ENCODE measurements at places on chromosomes 12 and 14.

GRCh38 chr12:97943359-97943758 is 480.8 kb downstream of the RMST start:
- DNase-seq = no peak
- no peaks in the 10 kb centered on the region for H3K27me3 ChIP-seq
- H3K36me3 ChIP-seq = peaks cover 19% of the 10 kb centered on the region
- H3K4me3 ChIP-seq = no peak overlapping the region
- H3K27ac ChIP-seq = no peak overlapping the region

DNA sequence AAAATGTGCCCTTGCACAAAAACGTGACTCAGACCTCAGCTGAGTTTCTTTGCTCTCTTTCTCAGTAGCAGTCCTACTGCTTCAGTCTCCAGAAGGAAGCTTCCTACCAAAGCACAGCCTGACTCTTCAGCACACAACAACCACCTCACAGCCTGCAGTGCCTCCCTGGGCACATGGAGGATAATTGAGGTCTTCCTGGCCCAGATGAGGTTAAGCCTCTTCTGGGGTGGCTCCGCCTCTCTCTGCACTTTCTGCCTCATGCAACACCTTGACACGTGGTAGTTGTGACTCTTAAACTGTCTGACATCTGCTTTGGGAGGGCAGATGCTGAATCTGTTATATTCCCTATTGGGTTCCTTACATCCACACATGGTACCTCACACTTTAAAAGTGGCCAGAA is 33.8 kb downstream of the GIT2 start:
- H3K27ac ChIP-seq = peak overlapping the region; percentile 57
- no peak for DNase-seq
- no peak overlapping the region for H3K4me3 ChIP-seq
- H3K4me1 ChIP-seq = no peaks in the 10 kb centered on the region
- peaks cover 27% of the 10 kb centered on the region for H3K36me3 ChIP-seq

DNA sequence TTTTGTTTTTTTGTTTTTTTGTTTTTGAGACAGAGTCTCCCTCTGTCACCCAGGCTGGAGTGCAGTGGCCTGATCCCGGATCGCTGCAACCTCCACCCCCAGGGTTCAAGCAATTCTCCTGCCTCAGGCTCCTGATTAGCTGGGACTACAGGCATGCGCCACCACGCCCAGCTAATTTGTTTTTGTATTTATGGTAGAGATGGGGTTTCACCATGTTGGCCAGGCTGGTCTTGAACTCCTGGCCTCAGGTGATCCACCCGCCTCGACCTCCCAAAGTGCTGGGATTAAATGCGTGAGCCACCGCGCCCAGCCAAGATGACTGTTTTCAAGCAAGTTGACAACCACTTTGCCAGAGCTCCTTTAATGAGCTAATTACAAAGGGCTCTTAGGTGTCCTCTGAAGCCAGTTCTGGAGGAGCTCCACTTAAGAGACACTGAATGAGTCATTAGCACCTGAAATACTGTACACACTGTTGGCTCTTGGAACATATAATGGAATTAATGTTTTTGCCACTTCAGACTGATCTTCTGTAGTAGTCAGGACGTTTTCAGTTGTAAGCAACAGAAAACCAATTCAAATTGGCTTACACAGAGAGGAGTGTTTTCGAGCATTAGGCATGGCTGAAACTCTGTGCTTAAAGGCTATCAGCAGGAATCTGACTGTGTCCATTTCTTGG is 55.4 kb upstream of the MED13L start:
- DNase-seq = no peak
- H3K36me3 ChIP-seq = no peaks in the 10 kb centered on the region
- H3K27ac ChIP-seq = no peak overlapping the region
- peaks cover 18% of the 10 kb centered on the region for H3K4me1 ChIP-seq
- no peak overlapping the region for H3K4me3 ChIP-seq

- no peak overlapping the region for H3K4me3 ChIP-seq
- DNase-seq = no peak
- H3K27ac ChIP-seq = no peak overlapping the region
- peaks cover 15% of the 10 kb centered on the region for H3K4me1 ChIP-seq
- peaks cover 11% of the 10 kb centered on the region for H3K27me3 ChIP-seq
These were observed 89.0 kb downstream of the SCARB1 start for GRCh38 chr12:124774462-124775167.

GRCh38 chr12:127381043-127381668 is 885.8 kb upstream of the TMEM132C start:
- no peaks in the 10 kb centered on the region for H3K4me1 ChIP-seq
- DNase-seq = peak; percentile 64
- no peak overlapping the region for H3K27ac ChIP-seq
- H3K27me3 ChIP-seq = peaks cover 3% of the 10 kb centered on the region

- no peaks in the 10 kb centered on the region for H3K4me1 ChIP-seq
- H3K4me3 ChIP-seq = no peak overlapping the region
- no peaks in the 10 kb centered on the region for H3K36me3 ChIP-seq
These were observed 450.3 kb downstream of the RMST start for GRCh38 chr12:97912943-97913342.

DNA sequence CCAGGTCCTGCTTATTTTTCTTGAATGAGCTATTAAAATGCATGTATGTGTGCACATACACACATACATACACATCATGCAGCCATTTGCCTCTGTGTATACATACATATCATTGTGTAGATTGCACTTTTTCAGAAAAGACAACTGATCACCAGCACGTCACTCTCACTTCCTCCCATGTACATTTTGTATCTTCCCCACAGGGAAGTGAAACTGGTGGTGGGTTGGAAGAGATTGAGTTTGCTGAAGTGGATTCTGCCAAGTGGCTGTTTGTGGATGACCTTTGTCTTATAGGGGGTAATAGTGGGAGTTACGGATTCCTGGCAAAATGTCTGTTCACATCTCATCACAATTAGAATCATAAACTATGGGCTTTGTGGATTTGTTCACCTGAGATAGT is 448.6 kb downstream of the RAD51B start:
- H3K27ac ChIP-seq = no peak overlapping the region
- no peaks in the 10 kb centered on the region for H3K27me3 ChIP-seq
- no peaks in the 10 kb centered on the region for H3K36me3 ChIP-seq
- peaks cover 37% of the 10 kb centered on the region for H3K4me1 ChIP-seq
- DNase-seq = no peak

GRCh38 chr14:21087294-21088091 is 11.0 kb downstream of the ZNF219 start:
- 0 out of 2 replicates have a peak overlapping the region, but pooled peaks have one; percentile 72 for H3K27ac ChIP-seq
- no peak overlapping the region for H3K4me3 ChIP-seq
- H3K36me3 ChIP-seq = peaks cover 65% of the 10 kb centered on the region
- H3K27me3 ChIP-seq = no peaks in the 10 kb centered on the region

DNA sequence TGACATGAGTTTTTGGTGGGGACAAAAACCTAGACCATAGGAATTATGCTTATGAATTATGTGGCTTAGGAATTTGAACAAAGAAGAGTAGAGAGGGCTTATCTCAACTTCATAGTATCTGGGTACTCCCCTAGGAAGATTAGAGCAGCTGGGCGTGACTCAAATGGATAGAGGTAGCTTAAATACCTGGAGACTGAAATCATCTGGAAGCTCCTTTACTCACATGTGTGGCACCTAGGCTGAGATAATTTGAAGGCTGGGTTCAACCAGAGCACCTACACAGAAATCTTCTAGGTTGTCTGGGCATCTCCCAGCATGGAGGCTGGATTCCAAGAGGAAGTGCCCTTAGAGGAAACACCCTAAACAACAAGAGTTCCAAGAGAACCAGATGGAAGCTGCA is 393.9 kb downstream of the ADAMTS20 start:
- no peak overlapping the region for H3K4me3 ChIP-seq
- H3K4me1 ChIP-seq = peaks cover 12% of the 10 kb centered on the region
- H3K27me3 ChIP-seq = no peaks in the 10 kb centered on the region
- no peaks in the 10 kb centered on the region for H3K36me3 ChIP-seq
- no peak for DNase-seq
- H3K27ac ChIP-seq = no peak overlapping the region

- no peaks in the 10 kb centered on the region for H3K36me3 ChIP-seq
- H3K27me3 ChIP-seq = no peaks in the 10 kb centered on the region
- H3K4me3 ChIP-seq = no peak overlapping the region
- no peak for DNase-seq
- no peak overlapping the region for H3K27ac ChIP-seq
These were observed 394.5 kb upstream of the ATP2B1 start for GRCh38 chr12:90102957-90103652.

- peak overlapping the region; percentile 52 for H3K4me3 ChIP-seq
- no peaks in the 10 kb centered on the region for H3K27me3 ChIP-seq
- peak; percentile 56 for DNase-seq
- H3K36me3 ChIP-seq = peaks cover 2% of the 10 kb centered on the region
These were observed 17.2 kb downstream of the USP30 start for GRCh38 chr12:109069307-109070271.

- no peaks in the 10 kb centered on the region for H3K4me1 ChIP-seq
- H3K4me3 ChIP-seq = no peak overlapping the region
- H3K27me3 ChIP-seq = no peaks in the 10 kb centered on the region
These were observed 24.3 kb upstream of the PLEKHD1 start for GRCh38 chr14:69460093-69460701.

DNA sequence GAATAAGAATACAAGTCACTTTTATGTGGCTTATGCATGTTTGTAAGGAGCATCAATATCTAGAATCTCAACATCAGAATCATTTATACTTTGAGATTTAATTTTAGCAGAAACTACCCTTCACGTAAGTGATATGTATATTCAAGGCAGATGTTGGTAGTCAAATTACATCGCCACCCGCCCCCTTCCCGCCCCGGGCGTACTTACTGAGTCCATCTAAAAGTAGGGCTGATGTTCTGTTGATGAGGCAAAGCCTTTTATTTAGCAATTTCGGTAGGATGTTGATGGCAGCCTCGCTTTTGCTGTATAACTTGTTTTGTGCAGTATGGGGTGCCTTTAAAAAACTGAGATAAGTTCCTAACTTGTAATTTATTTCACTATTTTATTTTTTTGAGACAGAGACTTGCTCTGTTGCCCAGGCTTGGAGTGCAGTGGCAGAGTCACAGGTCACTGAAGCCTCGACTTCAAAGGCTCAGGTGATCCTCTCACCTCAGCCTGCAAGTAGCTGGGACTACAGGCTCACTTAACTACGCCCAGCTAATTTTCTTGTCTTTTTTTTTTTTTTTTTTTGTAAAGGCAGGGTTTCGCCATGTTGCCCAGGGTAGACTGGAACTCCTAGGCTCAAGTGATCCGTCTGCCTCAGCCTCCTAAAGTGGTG is 30.8 kb downstream of the KTN1 start:
- peak; percentile 27 for DNase-seq
- H3K4me3 ChIP-seq = no peak overlapping the region
- H3K4me1 ChIP-seq = peaks cover 50% of the 10 kb centered on the region
- H3K36me3 ChIP-seq = peaks cover 31% of the 10 kb centered on the region
- H3K27me3 ChIP-seq = no peaks in the 10 kb centered on the region

- no peak for DNase-seq
- no peak overlapping the region for H3K27ac ChIP-seq
- peaks cover 45% of the 10 kb centered on the region for H3K36me3 ChIP-seq
- peaks cover 20% of the 10 kb centered on the region for H3K4me1 ChIP-seq
- no peak overlapping the region for H3K4me3 ChIP-seq
These were observed 4.1 kb downstream of the OXA1L start for GRCh38 chr14:22770481-22771187.

DNA sequence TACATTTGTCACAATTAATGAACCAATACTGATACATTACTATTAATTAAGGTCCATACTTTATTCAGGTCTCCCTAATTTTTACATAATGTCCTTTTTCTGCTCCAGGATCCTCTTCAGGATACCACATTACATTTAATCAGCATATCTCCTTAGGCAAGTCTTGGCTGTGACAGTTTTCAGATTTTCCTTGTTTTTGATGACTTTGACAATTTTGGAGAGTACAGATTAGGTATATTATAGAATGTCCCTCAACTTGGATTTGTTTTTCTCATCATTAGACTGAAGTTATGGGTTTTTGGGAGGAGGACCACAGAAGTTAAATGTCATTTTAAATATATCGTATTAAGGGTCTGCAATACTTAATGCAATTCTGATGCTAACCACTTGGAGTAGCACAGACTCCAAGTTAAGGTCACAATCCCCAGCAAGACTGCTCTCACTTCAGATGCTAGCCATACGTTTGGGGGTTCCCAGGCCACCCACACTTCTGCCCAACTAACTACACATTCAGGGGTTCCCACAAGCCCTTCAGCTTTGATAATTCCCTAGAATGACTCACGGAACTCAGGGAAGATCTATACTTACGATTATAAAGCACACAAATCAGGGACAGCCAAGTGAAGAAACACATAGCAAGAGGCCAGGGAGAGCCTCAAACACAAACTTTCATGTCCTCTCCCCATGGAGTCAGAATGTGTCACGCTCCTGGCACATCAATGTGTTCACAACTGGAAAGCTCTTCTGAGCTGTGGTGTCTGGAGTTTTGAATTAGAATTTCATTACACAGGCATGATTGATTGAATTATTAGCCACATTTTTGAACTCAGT is 17.0 kb upstream of the NUBPL start:
- H3K27ac ChIP-seq = no peak overlapping the region
- no peak for DNase-seq
- H3K36me3 ChIP-seq = no peaks in the 10 kb centered on the region
- no peaks in the 10 kb centered on the region for H3K27me3 ChIP-seq
- H3K4me1 ChIP-seq = peaks cover 3% of the 10 kb centered on the region

GRCh38 chr14:63909984-63910383 is 57.2 kb downstream of the SYNE2 start:
- H3K36me3 ChIP-seq = no peaks in the 10 kb centered on the region
- peaks cover 40% of the 10 kb centered on the region for H3K4me1 ChIP-seq
- H3K27me3 ChIP-seq = no peaks in the 10 kb centered on the region
- H3K4me3 ChIP-seq = no peak overlapping the region
- H3K27ac ChIP-seq = no peak overlapping the region
- DNase-seq = no peak

DNA sequence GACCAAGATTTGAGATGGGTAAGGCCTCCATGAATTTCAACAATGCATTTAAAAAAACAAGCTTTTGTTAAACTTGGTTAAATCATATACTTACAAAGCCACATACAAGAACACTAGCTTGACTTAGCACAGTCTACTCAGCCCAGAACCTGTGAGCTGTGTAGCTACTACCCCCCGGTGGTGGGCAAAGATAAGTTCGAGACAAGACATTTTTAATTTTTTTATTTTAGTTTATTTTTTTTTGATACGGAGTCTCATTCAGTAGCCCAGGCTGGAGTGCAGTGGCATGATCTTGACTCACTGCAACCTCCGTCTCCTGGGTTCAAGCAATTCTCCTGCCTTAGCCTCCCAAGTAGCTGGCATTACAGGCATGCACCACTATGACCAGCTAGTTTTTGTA is 3.7 kb upstream of the NECAP1 start:
- no peaks in the 10 kb centered on the region for H3K27me3 ChIP-seq
- H3K4me1 ChIP-seq = peaks cover 40% of the 10 kb centered on the region
- no peak overlapping the region for H3K27ac ChIP-seq
- DNase-seq = peak; percentile 36
- H3K36me3 ChIP-seq = no peaks in the 10 kb centered on the region

DNA sequence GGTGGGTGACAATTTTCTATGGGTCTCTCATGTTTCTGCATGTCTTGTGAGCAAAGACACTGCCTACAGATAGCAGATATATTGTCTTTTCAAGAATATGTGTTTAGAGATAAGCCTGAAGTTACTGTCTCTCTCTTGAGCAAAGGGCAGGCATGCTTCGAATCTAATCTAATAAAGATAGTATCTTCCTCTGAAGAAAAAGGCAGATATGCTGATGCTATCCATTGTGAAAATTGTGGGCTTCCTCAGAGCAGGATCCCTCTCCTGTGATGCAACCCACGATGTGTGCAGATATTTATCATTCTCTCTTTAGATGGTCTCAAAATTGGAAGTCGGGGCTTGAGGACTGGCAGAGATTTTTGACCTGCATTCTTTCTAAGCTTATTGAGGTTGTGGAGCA is 187.0 kb downstream of the DACT1 start:
- DNase-seq = no peak
- H3K36me3 ChIP-seq = peaks cover 5% of the 10 kb centered on the region
- H3K4me1 ChIP-seq = peaks cover 4% of the 10 kb centered on the region
- no peak overlapping the region for H3K27ac ChIP-seq

- DNase-seq = no peak
- no peak overlapping the region for H3K4me3 ChIP-seq
- no peaks in the 10 kb centered on the region for H3K36me3 ChIP-seq
- peaks cover 6% of the 10 kb centered on the region for H3K4me1 ChIP-seq
These were observed 8.7 kb upstream of the WDR89 start for GRCh38 chr14:63650256-63650952.
